ENCODE measurements at places on chromosomes 1 and 21.

- peak; percentile 47 for DNase-seq
Measured at GRCh38 chr1:241918879-241919278, 38.7 kb upstream of the BECN2 start.

- no peak for DNase-seq
Measured at GRCh38 chr1:175413367-175413766, 220.8 kb upstream of the KIAA0040 start.

DNA sequence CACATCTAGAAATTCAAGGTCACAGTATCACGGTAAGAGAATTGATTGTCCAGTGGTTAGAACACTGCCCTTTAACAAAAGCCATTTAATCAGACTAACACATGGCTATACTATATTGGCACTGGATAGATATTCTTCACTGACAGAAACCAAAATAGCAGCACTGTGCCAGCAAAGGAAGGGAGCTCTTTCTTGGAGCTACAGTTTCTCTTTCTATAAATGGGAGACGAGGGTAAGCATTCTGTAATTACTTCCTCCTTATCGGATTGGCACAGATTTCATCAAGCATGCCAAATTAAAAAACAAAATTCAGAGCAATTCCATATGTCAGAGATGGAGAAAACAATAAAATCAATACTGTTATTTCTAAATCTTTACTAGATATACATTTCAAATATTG, 115.7 kb upstream of the CACYBP start:
- DNase-seq = no peak

GRCh38 chr1:8364528-8365442, 46.9 kb downstream of the SLC45A1 start:
- DNase-seq = no peak

GRCh38 chr1:237975376-237975775, 84.7 kb upstream of the ZP4 start:
- peak; percentile 32 for DNase-seq

GRCh38 chr1:111864862-111865261, 109.2 kb downstream of the DDX20 start:
- DNase-seq = peak; percentile 12

- DNase-seq = no peak
Measured at GRCh38 chr1:99645699-99646531, at the start of gene PALMD. Gene PALMD (plus strand): TSS chr1:99646113. CDS start chr1:99646318, 205 bp downstream.

GRCh38 chr1:226520640-226521355, 27.8 kb upstream of the STUM start:
- no peak for DNase-seq

DNA sequence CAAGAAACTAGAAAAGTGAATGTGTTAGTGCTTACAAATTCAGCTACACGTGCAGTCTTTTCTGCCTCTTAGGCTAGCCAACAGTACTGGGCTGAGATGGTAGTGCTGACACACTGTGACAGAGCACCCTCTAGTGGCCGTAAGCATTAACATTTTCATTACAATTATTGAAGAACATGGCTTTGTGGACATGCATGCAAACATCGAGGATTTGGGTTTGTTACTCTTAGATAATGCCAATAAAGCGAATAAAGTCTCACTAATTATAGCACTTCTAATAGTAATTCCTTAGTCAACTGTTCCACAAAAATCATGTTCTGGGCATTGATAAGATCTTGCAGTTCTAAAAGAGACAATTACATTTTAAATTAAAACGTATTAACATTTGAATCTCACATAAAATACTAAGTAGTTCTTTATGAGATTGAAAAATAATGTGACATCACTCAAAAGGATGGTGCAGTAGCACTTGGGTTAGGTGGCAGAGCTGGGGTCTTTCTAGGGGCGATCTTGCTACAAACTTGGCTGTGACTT, 47.1 kb downstream of the MYSM1 start:
- DNase-seq = peak; percentile 81

- no peak for DNase-seq
Measured at GRCh38 chr1:200684015-200684414, 14.3 kb upstream of the DDX59 start.

DNA sequence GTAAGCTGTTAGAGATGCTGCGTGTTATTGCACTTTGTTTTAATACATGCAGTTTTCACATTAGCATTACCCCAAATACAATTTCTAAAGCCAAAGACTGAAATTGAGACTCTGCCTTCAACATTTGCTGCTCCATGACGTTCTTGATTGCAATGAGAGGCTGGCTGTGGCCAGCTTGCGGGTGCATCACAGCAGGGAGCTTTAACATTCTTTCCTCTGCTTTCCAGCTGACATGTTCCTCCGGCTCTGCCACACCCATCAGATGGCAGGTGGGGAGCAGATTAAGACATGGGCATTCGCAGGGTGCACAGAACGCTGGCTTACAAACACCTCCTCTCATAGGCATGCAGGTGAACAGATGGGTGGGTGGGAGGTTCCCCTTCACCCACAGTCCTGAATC, 314.1 kb downstream of the DISC1 start:
- DNase-seq = no peak

DNA sequence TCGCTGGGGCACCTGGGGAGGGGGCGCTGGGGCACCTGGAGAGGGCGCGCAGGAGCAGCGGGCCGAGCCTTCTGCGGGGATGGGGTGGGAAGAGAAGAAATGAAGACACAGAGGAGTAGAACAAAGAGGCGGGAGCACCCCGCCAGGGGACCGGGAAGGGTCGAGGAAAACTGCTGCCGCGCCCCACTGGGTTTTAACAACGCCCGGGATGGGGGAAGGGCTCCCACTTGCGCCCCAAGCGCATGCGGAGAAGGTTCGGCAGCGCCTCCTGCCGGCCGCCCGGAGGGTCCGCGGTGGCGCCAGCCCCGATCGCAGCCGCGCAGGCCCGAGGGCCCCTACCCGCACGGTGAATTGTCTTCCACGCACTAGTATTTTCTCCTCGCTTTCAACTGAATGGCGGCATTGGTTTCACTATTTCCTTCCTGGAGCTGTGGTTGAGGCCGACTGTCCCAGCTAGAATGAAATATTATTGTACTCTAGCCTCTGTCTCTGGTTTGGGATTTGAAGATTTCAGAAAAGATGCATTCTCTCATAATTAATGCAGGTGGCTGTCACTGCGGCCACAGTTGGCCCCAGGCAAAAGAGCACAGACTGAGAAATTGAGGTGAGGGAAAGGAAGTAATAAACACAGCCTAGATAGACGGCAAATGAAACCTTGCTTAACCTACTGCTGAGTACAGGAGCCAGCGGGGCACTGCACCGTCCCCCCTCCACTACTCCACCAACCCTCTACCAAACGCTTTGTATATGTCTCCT, 57.3 kb downstream of the MAB21L3 start:
- peak; percentile 74 for DNase-seq

- DNase-seq = no peak
Measured at GRCh38 chr1:179366093-179366800, 476 bp downstream of the AXDND1 start.

GRCh38 chr1:166511761-166512160, 327.5 kb upstream of the POGK start:
- DNase-seq = peak; percentile 78

DNA sequence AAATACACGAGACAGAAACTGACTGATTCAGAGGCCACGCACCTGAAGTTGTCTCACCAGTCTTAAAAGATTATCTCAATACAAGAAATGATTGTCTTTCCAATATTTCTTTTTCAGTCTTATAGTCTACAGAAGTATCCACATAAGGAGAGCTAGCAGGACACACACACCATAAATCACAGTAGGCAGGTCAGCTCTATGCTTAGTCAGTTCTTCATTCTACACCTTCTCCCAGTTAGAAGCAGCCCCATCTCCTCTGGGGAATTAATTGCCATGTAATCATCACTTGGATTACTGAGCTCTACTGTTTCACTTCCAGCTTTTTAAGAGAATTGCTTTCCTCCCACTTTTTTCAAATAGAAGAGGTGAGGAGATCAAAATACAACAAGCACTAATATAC, 59.6 kb downstream of the SMYD3 start:
- DNase-seq = no peak

DNA sequence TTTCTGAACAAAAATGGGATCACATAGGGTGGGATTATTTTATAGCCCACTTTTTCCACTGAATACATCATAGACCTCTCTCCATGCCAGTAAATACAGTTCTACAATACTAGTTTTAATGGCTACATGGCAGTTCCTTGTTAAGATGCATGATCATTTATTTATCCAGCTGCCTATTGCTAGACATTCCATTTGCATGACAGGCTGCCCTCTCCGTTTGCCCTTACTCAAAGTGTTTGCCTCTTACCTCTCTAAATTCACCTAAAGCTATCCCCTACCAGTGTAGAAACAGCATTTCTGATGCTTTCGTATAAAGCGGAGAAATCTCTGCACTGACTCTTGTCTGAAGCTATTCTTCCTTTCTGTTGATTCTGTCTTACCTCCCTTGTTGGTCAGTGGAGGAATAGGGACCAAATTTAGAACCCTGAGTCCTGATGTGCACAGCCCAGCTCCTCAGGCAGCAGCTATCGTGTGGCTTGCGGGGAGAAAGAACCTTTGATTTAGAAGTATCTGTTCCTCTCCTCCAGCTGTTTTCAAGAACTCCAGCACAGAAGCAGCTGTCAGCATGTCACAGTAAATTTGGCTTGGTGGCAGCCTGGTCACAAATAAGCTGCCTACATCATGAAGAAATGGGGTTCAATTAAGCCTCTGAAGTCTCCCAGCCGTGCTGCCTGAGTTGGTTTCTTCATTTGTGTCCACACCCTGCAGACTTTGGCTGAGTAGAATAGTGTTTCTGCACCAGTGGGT, 337.3 kb downstream of the PRDM2 start:
- no peak for DNase-seq

DNA sequence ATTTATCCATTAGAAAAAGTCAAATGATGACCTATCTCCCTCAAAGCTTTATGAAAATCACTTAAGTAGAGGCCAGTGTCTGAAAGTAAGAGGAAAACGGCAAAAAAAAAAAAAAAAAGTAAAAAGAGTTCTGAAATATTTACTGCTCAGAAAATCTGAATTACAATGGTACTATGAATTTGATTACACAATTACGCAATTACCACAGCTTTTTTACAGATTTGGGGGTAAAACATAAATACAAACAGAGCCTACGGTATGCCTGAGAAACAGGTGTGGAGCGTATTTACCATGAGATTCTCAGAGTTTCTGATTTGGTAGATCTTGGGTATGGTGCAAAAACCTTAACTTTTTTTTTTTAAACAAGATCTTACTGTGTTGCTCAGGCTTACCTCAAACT, 15.9 kb upstream of the FBXO28 start:
- no peak for DNase-seq

GRCh38 chr21:19321688-19322087, 918.1 kb upstream of the TMPRSS15 start:
- DNase-seq = no peak

GRCh38 chr1:30760596-30761324, 3.2 kb upstream of the LAPTM5 start:
- DNase-seq = no peak

- no peak for DNase-seq
Measured at GRCh38 chr1:81758181-81758580, 42.6 kb upstream of the ADGRL2 start.

DNA sequence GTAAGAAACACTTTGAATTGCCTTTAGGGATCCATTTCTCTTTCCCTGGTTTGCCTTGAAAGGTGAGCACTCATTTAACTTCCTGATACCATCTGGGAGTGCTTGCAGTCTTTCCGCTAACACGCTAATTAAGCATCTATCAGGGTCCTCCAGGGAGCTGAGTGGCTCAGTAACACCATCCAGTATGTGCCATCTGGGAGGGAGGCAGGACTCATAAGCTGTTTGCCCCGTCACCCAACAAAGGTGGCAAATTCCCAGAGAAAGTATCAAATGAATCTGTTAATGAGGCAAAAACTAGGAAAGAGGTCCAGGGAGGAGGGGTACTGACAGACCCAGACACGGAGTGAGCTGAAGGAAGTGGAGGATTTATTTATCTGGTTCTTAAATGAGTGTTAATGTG, 430.9 kb downstream of the HLX start:
- DNase-seq = no peak

GRCh38 chr1:183310753-183311479, 107.3 kb downstream of the NMNAT2 start:
- no peak for DNase-seq

GRCh38 chr1:17875882-17876280, 120.7 kb downstream of the ACTL8 start:
- no peak for DNase-seq

GRCh38 chr1:170970256-170970655, 34.9 kb downstream of the MROH9 start:
- DNase-seq = no peak

GRCh38 chr1:202264300-202264699, 70.7 kb downstream of the LGR6 start:
- no peak for DNase-seq

DNA sequence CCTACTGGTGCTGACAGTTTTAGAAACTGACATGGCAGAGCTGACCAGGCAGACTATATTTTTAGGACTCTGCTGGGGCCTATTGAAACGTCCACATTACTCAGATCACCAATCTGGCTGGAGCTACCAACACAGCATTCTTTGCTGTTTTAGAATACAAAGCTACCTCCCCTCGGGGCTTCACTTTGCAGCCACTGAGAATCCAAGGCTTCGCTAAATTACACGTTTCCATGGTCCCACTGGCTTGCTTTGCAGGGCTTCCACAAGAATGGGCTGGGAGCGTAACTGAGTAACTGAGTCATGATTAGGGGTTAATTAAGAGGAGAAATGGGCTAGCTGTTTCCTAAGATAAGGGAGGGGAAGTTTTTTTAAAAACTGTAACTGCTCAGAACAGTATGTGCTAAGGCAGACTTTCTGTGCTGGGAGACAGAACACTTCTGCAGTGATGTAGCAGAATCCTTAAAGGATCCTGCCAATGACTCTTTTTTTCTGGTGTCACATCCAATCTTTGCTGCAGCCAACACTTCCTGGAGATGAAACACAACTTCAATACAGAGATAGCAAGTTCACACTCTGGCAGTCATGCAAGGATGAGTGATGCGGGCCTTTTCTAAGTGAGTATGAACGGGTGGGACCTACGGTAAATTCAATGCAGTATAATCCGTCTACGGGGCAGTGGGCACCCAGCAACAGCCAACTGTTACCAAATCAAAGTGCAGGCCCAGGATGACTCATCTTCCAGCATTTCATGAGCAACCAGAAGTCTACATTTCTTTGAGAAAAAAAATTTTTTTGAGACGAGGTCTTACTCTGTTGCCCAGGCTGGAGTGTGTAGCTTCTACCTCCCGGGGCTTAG, 21.5 kb downstream of the NDUFS5 start:
- DNase-seq = peak; percentile 53

- DNase-seq = no peak
Measured at GRCh38 chr1:244104309-244105060, 53.4 kb downstream of the ZBTB18 start.

GRCh38 chr1:35269201-35269988, 886 bp downstream of the ZMYM4 start:
- DNase-seq = peak; percentile 42

All from NB4 (cell line).